ENCODE measurements at places on chromosomes 5 and 9.

- DNase-seq = peak; percentile 26
Observed at GRCh38 chr5:110916381-110917049, 155.0 kb upstream of the TSLP start.

DNA sequence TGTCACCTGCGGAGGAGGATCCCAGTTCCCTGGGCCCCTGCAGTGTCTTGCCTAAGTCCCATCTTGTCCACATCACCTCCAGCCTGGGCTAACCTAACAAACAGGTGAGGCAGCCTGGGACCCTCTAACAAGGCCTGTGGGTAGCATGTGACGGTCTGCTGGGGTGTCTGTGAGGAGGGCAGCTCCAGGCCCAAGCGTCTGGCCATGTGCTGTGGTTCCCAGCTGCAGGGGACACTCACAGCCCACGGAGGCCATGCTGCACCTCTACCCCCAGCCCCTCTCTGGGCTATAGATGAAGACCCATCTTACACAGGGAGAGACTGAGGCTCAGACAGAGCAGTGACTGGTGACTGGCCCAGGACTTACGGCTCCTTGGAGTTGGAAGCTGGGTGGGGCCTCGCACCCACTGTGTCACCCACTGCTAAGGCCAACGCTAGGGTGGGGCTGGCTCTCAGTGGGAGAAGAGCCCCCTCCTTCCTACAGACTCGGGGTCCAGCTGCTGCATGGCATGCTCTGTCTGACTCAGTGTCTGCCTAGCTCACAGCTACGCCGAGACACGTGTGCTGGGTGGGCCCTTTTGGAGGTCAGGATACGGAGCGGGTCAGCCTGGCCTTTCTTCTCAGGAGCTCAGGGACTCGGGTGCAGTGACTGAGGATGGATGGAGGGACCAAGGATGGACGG, 40.8 kb upstream of the RNF130 start:
- no peak for DNase-seq

- DNase-seq = no peak
Observed at GRCh38 chr5:31617867-31618266, 21.1 kb upstream of the PDZD2 start.

GRCh38 chr9:106500171-106500570, 362.8 kb upstream of the ZNF462 start:
- DNase-seq = no peak

GRCh38 chr5:132396589-132397031, 27.1 kb downstream of the SLC22A5 start:
- DNase-seq = no peak

DNA sequence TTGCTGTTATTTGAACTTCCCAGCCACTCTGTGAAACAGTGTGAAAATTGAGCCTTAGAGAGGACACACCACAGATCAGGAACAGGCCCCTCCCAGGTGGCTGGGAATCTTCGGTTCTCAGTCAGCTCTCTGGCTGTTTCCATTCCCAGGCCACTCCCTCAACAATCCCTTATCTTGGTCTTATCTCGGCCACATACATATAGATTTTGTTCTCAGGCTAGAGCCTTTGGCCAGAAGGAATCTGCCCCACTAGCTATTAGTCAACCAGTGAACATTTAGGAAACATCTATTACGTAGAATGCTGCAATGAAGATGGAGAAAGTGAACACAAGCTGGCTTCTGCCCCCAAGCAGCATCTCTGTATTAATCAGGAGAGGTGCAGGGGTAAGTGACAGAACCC, 21.0 kb upstream of the WWC1 start:
- no peak for DNase-seq

- DNase-seq = no peak
Observed at GRCh38 chr5:1507014-1507375, 16.8 kb downstream of the LPCAT1 start.

DNA sequence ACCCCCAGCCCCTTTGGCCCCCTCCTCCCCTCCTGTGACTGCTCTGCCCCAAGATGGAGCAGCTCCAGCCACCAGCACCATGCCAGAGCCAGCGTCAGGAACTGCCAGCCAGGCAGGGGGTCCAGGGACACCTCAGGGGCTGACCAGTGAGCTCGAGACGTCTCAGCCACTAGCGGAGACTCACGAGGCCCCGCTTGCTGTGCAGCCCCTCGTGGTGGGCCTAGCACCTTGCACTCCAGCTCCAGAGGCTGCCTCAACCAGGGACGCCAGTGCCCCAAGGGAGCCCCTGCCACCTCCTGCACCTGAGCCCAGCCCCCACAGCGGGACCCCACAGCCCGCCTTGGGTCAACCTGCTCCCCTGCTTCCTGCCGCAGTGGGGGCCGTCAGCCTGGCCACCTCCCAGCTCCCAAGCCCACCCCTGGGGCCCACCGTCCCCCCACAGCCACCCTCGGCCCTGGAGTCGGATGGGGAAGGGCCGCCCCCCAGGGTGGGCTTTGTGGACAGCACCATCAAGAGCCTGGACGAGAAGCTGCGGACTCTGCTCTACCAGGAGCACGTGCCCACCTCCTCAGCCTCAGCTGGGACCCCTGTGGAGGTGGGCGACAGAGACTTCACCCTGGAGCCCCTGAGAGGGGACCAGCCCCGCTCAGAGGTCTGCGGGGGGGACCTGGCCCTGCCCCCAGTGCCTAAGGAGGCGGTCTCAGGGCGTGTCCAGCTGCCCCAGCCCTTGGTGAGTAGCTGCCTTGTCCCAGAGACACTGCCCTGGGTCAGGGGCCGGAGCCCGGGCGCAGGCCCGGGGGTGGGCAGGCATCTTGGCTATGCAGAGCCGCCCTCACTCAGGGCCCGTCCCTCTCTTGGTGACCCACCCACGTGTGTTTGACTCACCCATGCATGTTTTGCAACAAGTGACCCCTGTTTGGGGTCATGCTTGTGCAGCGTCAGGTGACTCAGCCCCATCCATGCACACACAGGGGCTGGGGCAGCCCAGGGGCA, 105.2 kb downstream of the WNK2 start:
- no peak for DNase-seq

DNA sequence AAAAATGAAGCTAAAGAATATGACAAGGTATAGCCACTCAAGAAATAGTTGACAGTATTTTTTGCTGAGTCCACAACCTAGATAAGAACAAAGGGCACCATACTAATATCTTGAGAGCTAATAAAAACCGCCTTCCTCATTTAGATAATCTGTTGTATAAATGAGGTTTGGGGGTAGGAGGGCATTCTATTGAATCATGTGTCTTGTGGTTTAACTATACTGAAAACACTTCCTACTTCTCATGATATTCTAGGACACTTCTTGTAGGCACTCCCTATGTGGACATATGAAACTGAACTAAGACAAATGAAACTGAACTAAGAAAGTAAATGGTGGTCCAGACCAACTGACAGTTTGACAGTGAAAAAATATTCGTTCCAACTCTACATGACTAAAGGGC, 1268.5 kb upstream of the C9orf72 start:
- DNase-seq = peak; percentile 67
